ENCODE measurements at places on chromosomes 12 and 14. TPM values are rescaled to one million over a fixed set of nuclear protein-coding genes. Genes with fewer than 3 reads are reported as not detected.
A peak's percentile ranks its signal among the peaks of the same experiment; 100 is the strongest.

GRCh38 chr14:47744155-47744554 is 68.8 kb upstream of the MDGA2 start:
- no peaks in the 10 kb centered on the region for H3K4me1 ChIP-seq
- H3K27ac ChIP-seq = no peak overlapping the region
- H3K27me3 ChIP-seq = no peaks in the 10 kb centered on the region
- no peaks in the 10 kb centered on the region for H3K36me3 ChIP-seq
- no peak for DNase-seq
- no peak overlapping the region for H3K4me3 ChIP-seq

DNA sequence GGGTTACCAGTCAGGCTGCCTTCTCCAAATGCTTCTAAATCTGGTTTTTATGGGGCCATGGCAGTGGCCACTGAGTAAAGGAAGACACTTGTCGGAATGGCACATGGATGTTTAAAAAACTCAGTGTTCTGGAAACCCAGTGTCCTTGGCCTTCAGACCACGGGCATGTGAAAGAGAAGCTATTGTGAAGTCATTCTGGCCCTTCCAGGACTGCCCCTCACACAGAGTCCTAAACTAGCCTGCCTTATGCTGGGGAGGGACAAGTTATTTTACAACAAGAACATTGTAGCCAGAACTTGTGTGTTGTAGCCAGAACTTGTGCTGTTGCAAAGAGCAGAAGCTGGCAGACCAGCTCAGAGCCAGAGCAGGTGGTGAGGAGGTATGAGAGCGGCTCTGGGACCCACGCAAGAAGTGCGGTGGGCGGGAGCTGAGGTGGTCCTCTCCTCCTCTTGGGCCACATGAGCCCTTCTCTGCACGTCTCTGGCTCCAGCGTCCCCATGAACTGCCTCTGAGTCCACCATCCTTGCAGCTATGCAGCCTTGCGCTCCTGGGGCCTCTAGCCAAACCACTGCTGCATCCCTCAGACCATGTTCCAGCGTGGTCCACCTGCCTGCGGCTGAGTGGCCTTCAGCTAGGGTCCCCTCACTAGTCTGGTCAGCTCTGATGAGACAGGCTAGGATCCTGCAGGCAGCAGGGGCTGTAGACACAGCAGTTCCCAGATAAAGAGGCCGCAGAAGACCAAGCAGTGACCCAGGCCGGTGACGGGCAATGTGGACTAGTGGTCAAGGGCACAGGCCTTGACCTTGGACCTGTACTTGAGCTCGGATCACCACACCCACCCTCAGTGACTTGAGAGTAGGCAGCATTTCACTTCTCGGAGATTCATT is 32.5 kb downstream of the MMAB start:
- no peaks in the 10 kb centered on the region for H3K36me3 ChIP-seq
- no peaks in the 10 kb centered on the region for H3K4me1 ChIP-seq
- H3K27ac ChIP-seq = no peak overlapping the region
- no peak overlapping the region for H3K4me3 ChIP-seq
- no peaks in the 10 kb centered on the region for H3K27me3 ChIP-seq

- no peak for DNase-seq
- no peaks in the 10 kb centered on the region for H3K36me3 ChIP-seq
- no peak overlapping the region for H3K4me3 ChIP-seq
These were observed 514.6 kb upstream of the FBXO33 start for GRCh38 chr14:39946807-39947206.

DNA sequence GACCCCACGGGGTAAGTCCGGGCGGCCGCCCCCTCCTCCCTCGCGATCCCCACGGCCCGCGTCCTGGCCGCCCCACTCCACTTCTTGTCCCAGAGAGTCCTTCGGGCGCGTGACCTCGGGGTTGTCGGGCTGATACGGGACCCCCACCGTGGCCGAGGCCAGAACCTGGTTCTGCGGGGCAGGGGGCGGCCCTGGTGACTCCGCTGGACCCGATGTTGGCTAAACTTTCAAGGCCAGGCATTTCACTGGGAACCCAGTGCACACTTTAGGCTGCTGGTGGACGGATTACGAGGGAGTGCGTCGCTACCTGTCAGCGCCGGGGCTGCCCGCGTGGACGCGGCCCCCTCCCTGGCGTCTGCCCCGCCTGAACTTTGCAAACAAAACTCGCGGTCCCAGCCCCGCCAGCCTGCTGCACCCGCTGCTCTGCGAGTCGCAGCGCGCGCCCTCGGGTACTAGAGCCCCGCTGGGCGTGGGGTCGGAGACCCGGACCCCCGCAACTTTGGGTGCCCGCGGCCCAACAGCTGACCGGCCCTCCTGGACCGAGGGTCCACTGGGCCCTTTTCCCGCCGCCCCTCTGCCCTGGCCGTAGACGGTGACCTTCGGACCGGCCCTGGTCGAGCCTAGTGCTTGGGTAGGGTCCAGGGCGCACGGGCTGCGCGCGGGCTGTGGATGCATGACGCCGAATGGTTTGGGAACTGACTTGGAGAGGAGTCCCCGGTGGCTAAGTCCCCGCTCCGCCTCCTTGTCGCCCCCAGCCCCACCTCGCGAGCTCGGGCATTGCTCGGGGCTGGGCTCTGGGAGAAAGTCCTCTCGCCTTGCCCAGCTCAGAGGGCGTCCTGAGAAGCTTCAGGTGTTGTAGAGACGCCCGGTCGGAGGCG is 624 bp downstream of the RIN3 start:
- peak overlapping the region; percentile 81 for H3K4me3 ChIP-seq
- peaks cover 42% of the 10 kb centered on the region for H3K4me1 ChIP-seq
- no peaks in the 10 kb centered on the region for H3K36me3 ChIP-seq
- DNase-seq = peak; percentile 76
- no peaks in the 10 kb centered on the region for H3K27me3 ChIP-seq

GRCh38 chr14:90483571-90483974 is 86.7 kb downstream of the CALM1 start:
- peaks cover 7% of the 10 kb centered on the region for H3K4me1 ChIP-seq
- H3K27me3 ChIP-seq = no peaks in the 10 kb centered on the region
- no peak overlapping the region for H3K4me3 ChIP-seq
- DNase-seq = no peak
- H3K27ac ChIP-seq = no peak overlapping the region

DNA sequence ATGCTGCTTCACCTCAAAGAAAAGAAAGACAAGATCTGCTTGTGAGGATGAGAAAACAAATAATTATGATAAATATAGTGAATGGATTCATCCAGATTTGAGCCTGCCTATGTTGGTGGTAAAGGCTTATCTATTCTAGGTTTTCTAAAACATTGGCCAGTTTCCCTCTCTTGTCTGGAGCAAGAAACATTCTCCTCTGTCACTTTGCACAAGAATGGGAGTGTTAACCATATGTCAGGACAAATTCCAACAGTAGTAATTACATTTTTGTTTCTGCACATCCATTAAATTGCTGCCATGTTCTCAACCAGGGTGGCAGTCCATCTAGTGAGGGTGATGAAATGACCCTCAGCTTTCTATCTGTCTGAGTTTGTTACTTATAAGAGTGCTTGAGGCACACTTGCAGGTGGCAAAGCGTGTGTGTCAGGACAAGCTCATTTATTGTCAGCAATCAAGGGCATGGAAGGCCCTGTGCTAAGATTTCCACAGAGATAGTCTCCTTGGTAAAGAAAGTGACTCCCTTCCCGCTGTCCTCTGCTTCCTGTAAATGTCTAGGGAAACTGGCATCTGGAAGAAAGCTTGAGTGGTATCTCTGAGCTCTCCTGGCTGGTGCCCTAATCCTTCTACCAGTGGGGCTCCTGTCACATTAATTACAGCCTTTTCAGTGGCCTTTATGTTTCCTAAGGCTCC is 502.1 kb upstream of the FLRT2 start:
- H3K4me1 ChIP-seq = no peaks in the 10 kb centered on the region
- no peak overlapping the region for H3K27ac ChIP-seq
- no peaks in the 10 kb centered on the region for H3K36me3 ChIP-seq
- H3K4me3 ChIP-seq = no peak overlapping the region

- H3K27ac ChIP-seq = no peak overlapping the region
- no peaks in the 10 kb centered on the region for H3K27me3 ChIP-seq
- H3K4me1 ChIP-seq = no peaks in the 10 kb centered on the region
- no peak for DNase-seq
- H3K4me3 ChIP-seq = no peak overlapping the region
These were observed 330.4 kb downstream of the TMEM121 start for GRCh38 chr14:105856676-105857219.

DNA sequence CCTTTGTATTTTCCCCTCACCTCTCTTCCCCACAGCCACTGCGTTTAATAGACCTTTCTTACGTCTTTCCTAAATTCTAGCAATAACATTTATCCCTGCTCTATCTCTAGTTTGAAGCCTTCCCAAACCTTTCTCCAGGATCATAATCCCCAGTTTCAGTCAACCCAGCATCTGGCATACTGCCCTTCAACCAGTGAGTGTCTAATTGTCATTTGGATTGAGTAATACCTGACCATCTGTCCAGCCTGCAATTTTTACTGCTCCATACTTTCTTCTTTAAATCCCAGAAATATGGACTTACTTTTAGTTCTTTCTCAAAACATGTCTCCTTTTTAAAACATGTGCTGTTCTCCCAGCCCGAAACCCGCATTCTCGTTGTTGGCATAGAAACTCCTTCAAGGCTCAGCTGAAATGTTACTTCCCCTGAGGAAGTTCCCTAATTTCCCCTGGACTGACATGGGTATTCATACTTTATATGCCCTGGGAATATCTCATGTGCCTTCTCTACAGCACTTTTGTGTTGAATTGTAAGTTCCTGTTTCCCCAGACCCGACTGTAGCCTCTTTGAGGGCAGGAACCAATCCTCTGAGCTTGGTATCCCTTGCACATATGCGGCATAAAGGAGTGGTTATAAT is 65.1 kb upstream of the ETV6 start:
- H3K4me1 ChIP-seq = peaks cover 9% of the 10 kb centered on the region
- no peak for DNase-seq
- H3K27ac ChIP-seq = no peak overlapping the region
- H3K36me3 ChIP-seq = no peaks in the 10 kb centered on the region

DNA sequence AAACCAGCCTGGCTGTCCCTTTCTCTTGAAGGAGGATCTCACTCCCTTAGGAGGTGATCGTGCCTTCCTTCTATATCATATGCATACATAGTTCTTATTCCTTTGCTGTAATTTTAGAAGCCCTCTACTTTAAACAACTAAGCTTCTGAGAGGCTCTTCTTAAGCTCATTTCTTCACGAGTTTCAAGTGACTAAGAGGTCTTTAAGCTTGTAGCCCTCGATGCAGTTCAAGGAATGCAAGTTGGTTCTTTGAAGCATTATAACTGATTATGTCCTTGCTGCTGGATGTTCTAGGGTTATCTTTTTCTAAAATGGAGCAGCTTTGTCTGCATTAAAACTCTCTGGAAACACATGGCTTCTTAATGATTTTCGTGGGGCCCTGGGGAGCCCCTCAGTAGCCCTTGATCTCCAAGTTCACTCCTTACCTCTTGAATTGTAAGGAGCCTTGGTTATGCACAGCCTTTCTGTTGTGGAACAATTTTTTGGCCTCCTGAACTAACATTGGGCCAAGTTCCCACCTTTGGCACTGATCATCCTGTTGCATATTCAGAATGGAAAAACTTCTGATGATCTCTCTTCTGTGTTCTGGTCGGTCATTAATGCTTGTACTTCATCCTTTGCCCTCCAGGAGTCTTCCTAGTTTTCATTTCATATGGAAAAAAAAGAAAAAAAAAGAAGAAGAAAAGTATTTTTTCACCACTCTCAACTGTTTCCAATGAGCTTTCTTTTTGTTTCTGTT is 12.6 kb downstream of the RASSF8 start:
- peaks cover 13% of the 10 kb centered on the region for H3K4me1 ChIP-seq
- no peak overlapping the region for H3K4me3 ChIP-seq
- no peak for DNase-seq
- H3K36me3 ChIP-seq = no peaks in the 10 kb centered on the region
- peak overlapping the region; percentile 15 for H3K27ac ChIP-seq
- H3K27me3 ChIP-seq = no peaks in the 10 kb centered on the region

DNA sequence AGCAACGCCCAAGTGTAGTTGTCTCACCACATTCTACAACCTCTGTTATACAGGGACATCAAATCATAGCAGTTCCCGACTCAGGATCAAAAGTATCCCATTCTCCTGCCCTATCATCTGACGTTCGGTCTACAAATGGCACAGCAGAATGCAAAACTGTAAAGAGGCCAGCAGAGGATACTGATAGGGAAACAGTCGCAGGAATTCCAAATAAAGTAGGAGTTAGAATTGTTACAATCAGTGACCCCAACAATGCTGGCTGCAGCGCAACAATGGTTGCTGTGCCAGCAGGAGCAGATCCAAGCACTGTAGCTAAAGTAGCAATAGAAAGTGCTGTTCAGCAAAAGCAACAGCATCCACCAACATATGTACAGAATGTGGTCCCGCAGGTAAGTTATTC is 123.0 kb downstream of the ARID2 start:
- H3K4me3 ChIP-seq = no peak overlapping the region
- peaks cover 57% of the 10 kb centered on the region for H3K36me3 ChIP-seq
- H3K27ac ChIP-seq = no peak overlapping the region
- no peak for DNase-seq
- H3K4me1 ChIP-seq = no peaks in the 10 kb centered on the region

DNA sequence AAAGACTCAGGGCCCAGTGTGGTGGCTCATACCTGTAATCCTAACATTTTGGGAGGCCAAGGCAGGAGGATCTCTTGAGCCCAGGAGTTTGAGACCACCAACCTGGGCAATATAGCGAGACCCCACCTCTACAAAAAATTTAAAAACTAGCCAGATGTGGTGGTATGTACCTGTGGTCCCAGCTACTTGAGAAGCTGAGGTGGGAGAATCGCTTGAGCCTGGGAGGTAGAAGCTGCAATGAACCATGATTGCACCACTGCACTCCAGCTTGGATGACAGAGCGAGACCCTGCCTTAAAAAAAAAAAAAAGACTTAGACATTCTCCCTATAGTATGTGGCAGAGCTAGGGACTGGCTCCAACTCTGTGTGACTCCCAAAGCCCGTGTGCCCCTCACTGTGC is 2.9 kb downstream of the UBE3B start:
- no peak for DNase-seq
- no peak overlapping the region for H3K4me3 ChIP-seq
- peaks cover 23% of the 10 kb centered on the region for H3K36me3 ChIP-seq
- peaks cover 25% of the 10 kb centered on the region for H3K4me1 ChIP-seq
- no peaks in the 10 kb centered on the region for H3K27me3 ChIP-seq

GRCh38 chr12:99822273-99822672 is 162.5 kb downstream of the ANKS1B start:
- no peak overlapping the region for H3K27ac ChIP-seq
- H3K27me3 ChIP-seq = no peaks in the 10 kb centered on the region
- H3K4me1 ChIP-seq = no peaks in the 10 kb centered on the region

Gene USP44
- total RNA-seq = 14.9 TPM

Gene SPRYD4
- total RNA-seq = 3.2 TPM

Gene NTF3
- total RNA-seq = 0.93 TPM

Gene TMEM132C
- total RNA-seq = 0.64 TPM
